ENCODE measurements at places on chromosomes 4 and X. TPM values are rescaled to one million over a fixed set of nuclear protein-coding genes. Genes with fewer than 3 reads are reported as not detected.

DNA sequence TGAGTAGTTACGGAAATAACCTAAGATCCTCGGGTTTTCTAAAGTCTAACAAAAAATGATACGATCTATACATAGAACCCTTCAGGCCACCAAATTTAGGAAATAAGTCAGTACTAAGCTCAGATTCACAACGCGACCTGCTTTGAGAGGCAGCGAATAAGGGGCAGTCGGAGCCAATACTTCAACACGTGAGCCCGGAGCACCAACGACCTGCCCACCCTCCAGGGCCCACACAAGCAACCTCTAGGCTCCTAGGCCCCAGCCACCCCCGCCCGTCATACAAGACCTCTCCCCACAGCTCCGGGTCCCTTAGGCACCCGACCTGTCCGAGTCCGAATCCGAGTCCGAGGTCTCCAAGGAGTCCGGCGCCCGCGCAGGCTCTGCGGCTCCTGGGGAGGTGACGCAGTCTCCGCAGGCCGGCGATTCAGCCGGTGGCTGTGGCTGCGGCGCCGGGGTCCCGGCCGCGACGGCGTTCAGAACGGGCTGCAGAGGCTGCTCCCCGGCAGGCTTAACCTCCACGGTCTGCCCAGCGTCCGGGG, 580 bp downstream of the NAF1 start:
- H3K4me1 ChIP-seq: no peaks in the 10 kb centered on the region
- H3K27me3 ChIP-seq: no peaks in the 10 kb centered on the region
- no peaks in the 10 kb centered on the region for H3K36me3 ChIP-seq
- peak overlapping the region; percentile 86 for H3K4me3 ChIP-seq

DNA sequence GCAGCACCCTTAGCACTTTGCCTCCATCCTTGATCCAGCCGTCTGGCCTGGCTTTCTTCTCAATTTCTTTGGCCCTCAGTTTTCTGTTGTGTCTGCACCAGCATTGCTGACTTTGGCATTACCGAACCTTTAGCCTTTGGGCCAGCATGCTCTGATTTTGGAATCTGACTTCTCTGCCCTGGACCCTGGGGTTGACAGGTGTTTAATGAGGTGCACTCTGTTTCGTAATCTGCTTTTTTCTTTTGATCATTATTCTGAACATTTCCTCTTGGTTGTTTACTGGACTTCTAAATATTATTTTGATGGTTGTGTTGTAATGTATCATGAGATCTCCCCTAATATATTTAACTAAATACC, 71.5 kb upstream of the ENPP6 start:
- no peaks in the 10 kb centered on the region for H3K36me3 ChIP-seq
- peak overlapping the region; percentile 4 for H3K27ac ChIP-seq
- no peak for DNase-seq
- H3K27me3 ChIP-seq: no peaks in the 10 kb centered on the region
- H3K4me3 ChIP-seq: no peak overlapping the region

- peaks cover 23% of the 10 kb centered on the region for H3K27me3 ChIP-seq
- no peak overlapping the region for H3K27ac ChIP-seq
- DNase-seq: no peak
- no peak overlapping the region for H3K4me3 ChIP-seq
- H3K36me3 ChIP-seq: no peaks in the 10 kb centered on the region
These were observed 2.4 kb downstream of the PDLIM3 start for GRCh38 chr4:185532795-185533324.

GRCh38 chr4:184647266-184648053, 1.8 kb downstream of the CASP3 start:
- peak overlapping the region; percentile 99 for H3K27ac ChIP-seq
- peaks cover 7% of the 10 kb centered on the region for H3K4me1 ChIP-seq
- no peak for DNase-seq
- no peaks in the 10 kb centered on the region for H3K36me3 ChIP-seq
- no peaks in the 10 kb centered on the region for H3K27me3 ChIP-seq

Gene PROM1
- total RNA-seq: 34.3 TPM

DNA sequence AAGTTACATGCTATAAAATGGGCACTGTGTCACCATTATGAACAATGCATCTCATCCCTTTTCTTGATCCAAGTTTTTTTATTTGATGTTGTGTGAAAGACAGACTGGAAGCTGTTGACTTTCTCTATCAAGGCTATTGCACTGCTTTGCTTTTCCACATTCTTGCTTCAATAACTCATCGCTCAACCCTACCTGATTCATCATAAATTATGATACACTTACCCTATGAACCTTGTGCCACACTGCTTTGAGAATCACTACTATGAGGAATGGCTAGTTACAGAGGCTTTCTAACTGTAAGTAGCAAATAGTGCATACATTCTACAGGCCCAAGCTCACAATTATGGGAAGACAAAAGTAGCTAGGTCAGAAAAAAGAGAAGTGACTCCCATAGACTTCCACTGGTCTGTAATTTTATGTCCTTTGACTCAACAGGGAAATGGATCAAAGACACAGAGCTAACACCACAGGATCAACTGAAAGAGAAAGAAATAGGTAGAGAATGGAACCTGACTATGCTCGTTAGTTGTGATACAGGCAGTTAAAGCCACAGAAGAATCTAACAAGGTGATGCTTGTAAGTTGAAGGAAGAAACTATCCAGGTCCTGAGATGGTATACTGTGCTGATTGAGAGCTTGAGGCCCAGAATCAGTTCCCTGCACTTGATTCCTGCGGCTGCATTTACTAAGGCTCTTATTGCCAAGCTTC, 163.5 kb downstream of the PPP3CA start:
- no peak for DNase-seq
- no peaks in the 10 kb centered on the region for H3K27me3 ChIP-seq
- no peaks in the 10 kb centered on the region for H3K36me3 ChIP-seq

DNA sequence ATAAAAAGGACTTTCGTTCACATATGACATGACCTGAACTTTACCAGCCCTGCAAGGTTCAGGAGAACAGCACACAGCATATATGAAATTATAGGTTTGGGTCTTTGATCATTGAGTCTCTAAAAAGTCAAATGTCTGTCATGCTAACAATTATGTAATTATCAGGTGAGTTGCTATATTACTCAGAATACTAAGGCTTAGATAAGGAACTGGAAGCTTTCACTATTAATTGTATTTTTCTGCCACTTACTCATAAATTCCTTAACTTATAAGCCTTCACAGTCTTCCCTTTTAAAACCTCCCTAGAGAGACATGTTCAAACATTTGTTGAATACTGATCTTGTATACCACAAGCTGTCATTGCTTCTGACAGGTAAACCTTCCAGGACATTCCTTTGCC, 292.8 kb upstream of the MAGEB2 start:
- no peak for DNase-seq
- no peaks in the 10 kb centered on the region for H3K4me1 ChIP-seq
- H3K36me3 ChIP-seq: no peaks in the 10 kb centered on the region
- no peaks in the 10 kb centered on the region for H3K27me3 ChIP-seq
- no peak overlapping the region for H3K27ac ChIP-seq
- no peak overlapping the region for H3K4me3 ChIP-seq

Data from colonic mucosa (tissue), 4 donors.